ENCODE measurements at places on chromosomes 1 and 21.
A peak's percentile ranks its signal among the peaks of the same experiment; 100 is the strongest.

GRCh38 chr1:239742416-239743109 lies 349.1 kb upstream of the FMN2 start:
- no peak for DNase-seq

DNA sequence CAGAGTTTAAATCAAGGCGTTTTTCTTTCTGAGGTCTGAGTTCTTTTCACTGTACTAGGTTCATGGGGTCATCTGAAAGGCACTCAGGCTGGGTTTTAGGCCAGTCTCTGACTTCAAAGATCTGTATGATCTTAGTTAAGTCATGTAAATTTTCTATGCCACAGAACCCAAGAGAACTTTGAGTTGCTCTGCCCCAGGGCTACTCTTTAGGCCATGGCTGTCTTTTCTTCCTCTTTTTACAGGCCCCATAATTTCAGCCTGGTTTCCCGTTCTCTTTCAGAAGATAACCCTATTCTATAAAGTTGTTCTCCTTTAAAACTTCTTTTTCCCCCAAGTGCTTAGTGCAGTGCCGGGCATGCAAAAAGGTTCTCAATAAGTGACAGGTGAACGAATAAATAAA lies 26.1 kb downstream of the METTL13 start:
- no peak for DNase-seq

DNA sequence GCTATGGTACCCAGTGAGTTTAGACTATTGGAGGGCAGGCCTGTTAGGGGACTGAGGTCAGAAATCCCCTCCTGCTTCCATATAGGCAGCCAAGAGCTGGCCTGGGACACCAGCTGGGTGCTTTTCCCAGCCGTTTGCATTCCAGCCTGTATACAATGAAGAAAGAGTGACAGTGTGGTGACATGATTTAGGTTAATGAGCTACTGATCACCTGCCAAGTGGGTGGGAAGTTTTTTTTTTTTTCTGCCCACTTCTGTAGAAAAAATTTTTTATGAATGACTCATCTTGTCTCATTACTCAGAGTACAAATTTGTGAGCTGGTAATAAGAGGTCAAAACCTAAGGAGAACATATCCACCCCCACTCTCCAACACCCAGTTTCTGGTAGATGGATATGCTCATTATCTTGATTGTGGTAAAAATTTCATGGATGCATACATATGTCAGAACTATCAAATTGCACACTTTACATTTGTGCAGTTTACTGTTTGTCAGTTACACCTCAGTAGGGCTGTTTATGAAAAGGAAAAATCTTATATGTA lies 16.4 kb upstream of the CGN start:
- no peak for DNase-seq

DNA sequence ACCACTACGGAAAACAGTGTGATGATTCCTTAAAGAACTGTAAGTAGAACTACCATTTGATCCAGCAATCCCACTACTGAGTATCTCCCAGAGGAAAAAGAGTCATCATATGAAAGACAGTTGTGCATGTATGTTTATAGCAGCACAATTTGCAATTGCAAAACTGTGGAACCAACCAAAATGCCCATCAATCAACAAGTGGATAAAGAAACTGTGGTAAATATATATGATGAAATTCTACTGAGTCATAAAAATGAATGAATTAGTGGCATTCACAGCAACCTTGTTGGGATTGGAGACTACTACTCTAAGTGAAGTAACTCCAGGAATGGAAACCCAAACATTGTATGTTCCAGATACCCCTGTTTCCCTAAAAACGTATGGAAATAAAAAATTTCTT lies 337.0 kb upstream of the PTBP2 start:
- no peak for DNase-seq

GRCh38 chr1:243261390-243261789 lies 5.5 kb downstream of the SDCCAG8 start:
- no peak for DNase-seq

DNA sequence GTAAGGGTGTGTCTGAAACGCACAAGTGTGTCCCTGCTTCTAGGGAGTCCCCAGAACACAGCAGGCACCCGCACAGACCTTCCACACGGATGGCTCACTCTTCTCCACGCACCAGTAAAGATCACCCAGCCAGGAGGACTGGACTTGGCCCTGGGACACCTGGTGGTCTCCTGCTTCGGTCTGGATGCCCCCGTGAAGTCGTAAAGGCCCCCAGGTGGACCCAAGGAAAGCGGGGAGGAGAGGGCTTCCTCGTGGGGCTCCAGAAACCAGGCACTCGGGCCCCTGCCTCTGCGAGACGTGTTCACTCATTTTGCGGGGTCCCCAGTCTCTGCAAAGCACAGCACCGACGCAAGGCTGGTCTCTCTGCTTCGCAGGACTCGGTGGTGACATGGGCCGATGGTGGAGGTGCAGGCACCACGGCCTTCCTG lies 20.2 kb upstream of the COL6A2 start:
- no peak for DNase-seq

GRCh38 chr1:74586253-74586897 lies 74.0 kb upstream of the LRRC53 start:
- no peak for DNase-seq

DNA sequence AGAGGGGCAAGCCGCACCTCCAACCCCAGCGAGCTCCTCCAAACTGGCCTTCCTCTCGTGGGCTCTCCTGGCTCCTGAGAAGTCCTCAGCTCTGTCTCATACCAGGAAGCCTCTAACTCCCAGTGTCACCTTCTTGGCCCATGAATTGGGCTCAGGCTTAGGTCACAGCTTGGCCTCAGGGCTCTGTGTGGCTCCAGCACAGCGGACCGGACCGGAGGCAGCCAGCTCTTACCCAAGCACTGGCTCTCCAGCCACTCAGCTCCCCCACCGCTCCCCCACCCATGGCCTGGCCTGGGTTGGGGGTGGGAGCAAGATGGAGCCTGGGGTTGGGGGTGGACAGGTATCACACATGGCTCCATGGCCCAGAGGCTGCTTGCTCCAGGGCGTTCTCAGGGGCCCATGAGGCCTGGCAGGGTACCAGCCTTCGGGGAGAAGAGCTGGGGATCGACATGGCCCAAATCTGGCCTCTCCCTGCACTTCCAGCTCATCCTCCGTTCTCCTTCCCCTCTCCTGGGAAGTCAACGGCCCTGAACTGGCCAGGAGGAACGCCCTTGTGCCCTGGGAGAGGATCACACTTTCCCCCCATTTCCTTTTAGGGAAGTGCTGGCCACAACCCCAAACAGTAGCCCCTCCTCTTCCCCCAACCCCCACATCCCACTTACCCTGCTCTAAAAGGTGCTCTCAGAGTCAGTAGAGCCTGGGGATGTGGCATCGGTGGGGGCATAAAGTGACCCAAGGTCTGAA lies 97.5 kb downstream of the CASZ1 start:
- no peak for DNase-seq

DNA sequence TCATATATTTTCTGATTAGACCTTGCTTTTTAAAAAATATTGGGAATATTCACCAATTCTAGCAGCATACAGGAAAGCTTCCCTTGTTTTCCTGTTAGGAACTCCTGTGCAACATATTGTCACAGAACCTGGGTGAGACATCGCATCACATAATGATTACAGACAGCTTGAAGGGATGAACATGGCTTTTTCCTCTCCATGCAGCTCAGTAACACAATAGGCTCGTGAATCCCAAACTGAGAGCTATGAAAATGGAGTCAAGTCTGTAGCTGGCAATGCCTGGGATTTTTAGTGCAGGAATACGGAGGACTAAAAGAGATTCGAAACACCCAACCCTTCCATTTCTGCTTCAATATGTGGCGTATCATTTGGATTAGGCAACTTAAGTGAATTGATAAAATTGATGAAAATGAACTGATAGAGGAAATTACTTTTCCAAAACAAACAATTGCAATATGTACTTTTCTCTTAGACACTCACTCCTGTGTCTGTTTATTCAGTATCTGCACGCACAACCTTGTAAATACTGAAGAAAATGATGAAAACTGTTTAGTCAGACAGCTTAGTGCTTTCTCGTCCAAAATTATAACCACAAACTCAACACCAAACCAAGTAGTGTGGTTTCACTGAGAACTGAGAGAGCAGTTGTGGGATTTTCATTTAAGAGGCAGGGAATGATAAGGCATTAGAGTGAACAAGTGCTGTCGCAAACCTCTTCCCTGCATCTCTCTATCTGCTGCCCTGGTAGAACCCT lies 250.4 kb downstream of the PTBP2 start:
- no peak for DNase-seq

- no peak for DNase-seq
Measured at GRCh38 chr1:30982937-30983336, 74.4 kb upstream of the SDC3 start.

DNA sequence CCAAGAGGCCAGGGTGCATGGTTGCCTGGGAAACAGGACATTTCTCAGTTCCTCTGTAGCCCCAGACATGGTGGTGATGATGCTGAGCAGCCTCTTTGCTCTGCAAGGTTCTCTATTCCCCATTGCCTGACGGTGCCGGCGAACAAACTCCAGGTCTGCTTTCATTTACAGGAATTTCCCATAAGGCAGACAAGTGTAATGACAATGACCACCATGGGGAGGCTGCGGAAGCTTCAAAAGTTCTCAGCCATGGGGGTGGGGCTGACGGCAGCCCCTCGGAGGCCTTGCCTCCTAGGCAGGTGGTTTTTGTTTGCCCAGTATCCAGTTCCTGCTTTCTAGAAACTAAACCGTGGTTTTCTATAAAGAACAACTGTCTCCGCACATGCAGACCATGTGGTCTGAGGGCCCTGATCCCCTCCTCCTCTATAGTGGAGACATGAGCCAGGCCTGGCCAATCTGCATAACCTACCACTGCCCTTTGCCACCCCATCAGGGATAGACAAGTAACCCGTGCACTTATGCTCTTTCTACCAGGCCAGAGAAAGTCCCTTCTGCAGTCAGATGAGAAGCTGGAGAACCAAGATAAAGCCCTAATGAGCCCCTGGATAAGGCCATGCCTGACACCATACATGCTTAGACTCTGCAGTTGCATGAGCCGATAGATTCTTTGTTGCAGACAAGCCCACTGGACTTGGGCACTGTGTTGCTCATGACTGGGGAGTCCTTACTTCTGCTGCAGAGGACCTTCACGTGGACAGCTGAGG lies 54.1 kb downstream of the LDLRAD2 start:
- DNase-seq = no peak

DNA sequence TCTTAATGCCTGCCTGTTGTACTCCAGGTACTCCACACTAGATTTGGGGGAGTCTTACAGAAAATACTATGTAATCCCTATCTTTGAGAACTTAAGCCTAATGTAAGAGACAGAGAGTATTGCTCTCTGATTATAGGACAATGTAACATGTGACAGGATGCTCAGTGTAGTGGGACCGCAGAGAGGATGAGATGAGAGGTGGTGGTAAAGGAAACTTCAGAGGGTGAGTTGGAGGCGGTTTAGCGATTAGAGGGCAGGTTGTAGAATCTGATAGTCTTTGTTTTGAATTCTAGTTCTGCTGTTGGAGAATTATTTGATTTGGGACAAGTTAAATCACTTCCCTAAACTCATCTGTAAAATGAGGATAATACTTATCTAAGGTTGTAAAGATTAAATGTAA lies 5.4 kb downstream of the SOAT1 start:
- DNase-seq = peak; percentile 20

GRCh38 chr1:203289982-203290260 lies 15.4 kb upstream of the BTG2 start:
- DNase-seq = no peak

- DNase-seq = no peak
Measured at GRCh38 chr1:19361611-19362147, 49.6 kb downstream of the SLC66A1 start.

GRCh38 chr1:147389532-147390184 lies 147.2 kb downstream of the CHD1L start:
- DNase-seq = no peak

GRCh38 chr1:2382621-2383361 lies 8.6 kb downstream of the MORN1 start:
- DNase-seq = no peak

- no peak for DNase-seq
Measured at GRCh38 chr1:218219460-218219859, 65.6 kb upstream of the RRP15 start.

DNA sequence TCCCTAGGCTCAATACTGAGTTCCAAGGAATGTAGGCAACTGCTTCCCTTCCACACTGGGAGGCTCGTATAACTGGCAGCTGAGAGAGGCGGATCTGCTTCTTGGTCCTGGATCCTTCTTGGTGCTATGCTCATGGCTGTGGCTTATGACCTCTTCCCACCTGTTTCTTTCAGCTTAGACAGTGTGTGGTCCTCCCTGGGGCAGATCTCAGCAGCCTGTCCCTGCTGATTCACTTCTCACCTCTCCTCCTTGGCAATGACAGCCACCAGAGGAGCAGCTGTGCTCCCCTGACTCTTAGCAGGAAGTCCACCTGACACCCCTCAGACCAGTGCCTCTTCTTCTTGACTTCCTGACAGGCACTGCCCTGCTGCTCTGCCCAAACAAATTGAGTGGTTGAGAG lies 75.1 kb upstream of the PTGFRN start:
- DNase-seq = no peak

DNA sequence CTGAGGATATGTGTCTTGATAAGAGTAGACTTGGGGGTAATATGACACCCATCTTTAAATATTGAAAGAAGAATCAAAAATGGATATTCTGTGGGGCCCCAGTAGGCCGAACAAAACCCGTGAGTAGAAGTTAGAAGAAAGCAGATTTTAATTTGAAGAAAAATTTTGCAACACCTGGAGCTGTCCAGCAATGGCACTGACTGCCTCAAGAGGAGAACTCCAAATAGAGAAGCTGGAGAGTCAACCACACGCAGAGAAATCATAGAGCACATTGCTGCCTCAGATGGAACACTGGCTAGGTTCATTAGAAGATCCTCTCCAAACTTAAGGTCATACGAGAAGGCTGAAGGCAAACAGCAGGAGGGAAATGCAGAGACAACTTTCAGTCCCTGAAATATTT lies 6.8 kb downstream of the NHLH1 start:
- no peak for DNase-seq

DNA sequence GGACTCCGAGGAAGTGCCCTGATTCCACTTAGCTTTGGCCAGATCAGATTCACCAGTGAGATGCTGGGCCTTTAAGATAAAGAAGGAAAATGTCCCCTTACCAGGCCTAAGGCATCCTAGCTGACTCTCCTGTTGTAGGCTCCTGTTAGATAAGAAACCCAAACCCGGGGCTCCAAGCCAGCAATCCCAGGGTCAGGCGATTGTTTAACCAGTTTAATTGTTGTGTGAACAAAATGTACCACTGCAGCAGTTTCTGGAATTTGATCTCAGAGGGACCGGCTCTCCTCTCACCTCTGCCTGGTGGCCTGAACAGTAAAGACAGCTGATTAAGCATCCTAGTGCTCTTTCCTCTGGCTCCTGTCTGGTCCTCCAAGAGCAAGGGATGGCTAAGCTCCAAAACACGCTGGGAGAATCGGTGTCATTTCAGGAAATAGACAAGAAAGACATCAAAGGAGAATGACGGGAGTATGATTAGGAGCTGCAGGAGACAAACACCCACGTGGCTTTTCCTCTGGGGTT lies 9.3 kb upstream of the KLHDC8A start:
- no peak for DNase-seq

GRCh38 chr1:44212355-44213221 lies 683 bp upstream of the DMAP1 start:
- DNase-seq = peak; percentile 35

GRCh38 chr1:28111157-28111556 lies 22.7 kb upstream of the EYA3 start:
- no peak for DNase-seq

- no peak for DNase-seq
Measured at GRCh38 chr1:172867216-172867818, 183.4 kb downstream of the TNFSF18 start.
